Activated naive CD8-positive, alpha-beta T cell treated with anti-CD3 and anti-CD28 coated beads for 36 hours (primary cell): ENCODE measurements at places on chromosomes 16 and 17.

DNA sequence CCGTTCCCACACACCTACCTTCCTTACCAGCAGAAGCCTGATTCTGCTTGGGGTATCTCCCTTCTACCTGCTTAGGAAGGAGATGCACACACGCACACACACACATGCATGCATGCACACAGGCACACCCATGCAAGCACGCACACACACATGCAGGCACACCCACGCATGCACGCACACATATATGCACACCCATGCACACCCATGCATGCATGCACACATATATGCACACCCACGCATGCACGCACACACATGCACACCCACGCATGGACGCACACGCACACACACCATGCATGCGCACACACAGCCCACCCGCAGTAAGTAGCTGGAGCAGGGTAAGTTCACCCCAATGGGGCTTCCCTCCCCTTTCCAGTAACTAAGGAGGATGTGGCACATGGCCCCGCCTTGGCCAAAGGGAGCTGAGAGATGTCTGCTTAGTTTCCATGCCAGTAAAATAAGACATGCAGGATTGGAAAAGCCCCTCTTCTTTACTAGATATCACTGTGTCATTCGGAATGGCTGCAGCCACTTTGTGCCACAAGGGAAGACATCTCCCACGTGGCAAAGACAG is 33.7 kb downstream of the ADCY9 start:
- peak; percentile 22 for DNase-seq

GRCh38 chr16:70662991-70663523 is 16.7 kb downstream of the IL34 start:
- no peak for DNase-seq

DNA sequence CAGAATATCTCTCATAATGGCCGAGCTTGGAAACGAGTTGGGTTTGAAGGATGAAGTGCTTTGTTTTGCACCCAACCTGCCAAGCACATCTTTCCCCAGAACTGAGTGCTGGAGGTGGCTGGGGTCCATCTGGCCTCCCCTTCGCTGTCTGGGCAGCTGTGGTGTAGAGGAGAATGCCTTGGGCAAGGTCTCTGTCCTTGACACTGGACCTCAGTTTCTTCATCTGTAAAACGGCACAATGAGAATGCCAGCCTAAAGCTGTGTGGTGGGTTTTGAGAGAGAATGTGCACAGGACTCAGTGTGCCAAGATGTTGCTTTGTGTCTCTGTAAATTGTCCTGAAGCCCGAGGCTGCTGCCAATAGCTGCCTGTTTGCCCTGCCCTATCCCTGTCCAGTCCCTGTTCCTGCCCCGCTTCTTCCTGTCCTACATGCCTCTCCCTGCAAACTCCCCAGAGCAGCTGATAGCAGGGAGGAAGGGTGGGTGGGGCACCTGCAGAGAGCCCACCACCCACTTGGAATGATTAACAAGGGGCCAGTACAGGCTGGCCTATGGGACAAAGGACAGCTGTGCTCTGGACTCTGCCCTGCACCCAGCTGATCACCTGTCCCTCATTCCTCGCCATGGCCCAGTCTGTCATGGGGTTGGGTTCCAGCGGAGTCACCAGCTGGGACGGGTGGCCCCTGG is 15.3 kb downstream of the LASP1 start:
- no peak for DNase-seq

- peak; percentile 12 for DNase-seq
These were observed 7.6 kb downstream of the PITPNM3 start for GRCh38 chr17:6548578-6549330.

- no peak for DNase-seq
These were observed 47.1 kb upstream of the ARL4D start for GRCh38 chr17:43351691-43352090.

DNA sequence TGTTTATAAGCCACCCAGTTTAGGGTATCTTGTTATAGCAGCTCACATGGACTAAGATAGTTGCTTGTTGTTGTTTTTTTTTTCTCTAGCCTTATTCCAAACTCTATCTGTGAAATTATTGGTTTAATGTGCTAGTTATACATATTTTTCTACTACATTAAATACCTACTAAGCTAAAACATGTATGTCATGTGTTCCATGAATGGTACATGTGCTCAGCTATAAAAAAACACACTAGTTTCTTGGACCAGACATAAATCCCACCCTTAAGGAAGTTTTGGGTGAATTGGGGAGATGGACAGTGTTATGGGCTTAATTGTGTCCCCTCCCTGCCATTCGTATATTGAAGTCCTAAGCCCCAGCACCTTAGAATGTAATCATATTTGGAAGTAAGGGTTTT is 19.8 kb downstream of the ITPRIPL2 start:
- DNase-seq: no peak

DNA sequence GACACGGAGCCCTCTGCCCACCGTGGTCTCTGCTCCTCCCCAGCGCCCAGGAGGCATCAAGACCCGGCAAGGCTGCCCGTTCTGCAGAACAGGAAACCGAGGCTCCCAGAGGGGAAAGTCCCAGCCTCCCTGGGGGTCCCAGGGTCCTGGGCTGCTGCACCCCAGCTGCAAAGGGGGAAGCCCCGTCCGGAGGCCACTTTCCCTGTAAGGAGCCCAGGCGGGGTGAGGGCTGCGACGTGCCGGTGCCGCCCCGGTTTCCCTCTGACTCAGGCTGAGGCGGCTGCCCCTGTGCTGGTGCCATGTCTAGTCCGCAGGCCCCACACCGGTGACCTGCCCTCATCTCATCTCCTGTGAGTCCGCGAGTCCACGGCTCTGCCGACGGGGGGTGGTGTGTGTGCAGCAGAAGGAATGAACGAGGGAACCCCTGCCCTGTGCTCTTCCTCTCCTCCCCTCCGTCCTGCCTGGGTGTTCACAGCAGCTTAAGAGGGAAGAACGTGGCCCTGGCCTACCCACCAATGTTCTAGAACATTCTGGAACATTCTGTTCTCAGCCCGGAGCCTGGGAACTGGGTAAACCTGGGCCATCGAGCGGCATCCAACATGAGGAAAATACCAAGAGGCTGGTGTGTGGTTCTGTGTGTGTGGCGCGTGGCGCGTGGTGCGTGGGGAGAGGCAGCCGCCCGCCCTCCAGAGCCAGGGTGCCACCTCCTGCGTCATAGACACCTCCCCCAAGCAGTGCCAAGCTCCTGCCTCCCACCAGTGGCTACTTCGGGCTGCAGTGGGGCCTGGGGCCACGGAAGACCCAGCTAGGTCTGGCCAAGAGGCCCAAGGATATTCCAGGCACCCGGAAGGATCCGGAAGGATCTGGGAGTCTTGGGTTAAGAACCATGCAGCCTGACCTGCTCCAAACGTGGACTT is 7.0 kb upstream of the CBFA2T3 start:
- no peak for DNase-seq
